Stimulated activated CD8-positive, alpha-beta memory T cell treated with anti-CD3 and anti-CD28 coated beads, Interleukin-4, amount 100 ng/mL, for 1 hour (primary cell): ENCODE measurements at places on chromosomes 6 and 20.

- DNase-seq: no peak
These were observed 21.2 kb downstream of the C6orf132 start for GRCh38 chr6:42120895-42121865.

GRCh38 chr6:170346649-170347048 is 40.1 kb downstream of the FAM120B start:
- no peak for DNase-seq

- no peak for DNase-seq
These were observed 104.0 kb downstream of the MKKS start for GRCh38 chr20:10330071-10330470.

- no peak for DNase-seq
These were observed 332.8 kb downstream of the BTBD9 start for GRCh38 chr6:38306931-38307330.

- no peak for DNase-seq
These were observed 54.5 kb upstream of the TENT5A start for GRCh38 chr6:81806793-81807565.

DNA sequence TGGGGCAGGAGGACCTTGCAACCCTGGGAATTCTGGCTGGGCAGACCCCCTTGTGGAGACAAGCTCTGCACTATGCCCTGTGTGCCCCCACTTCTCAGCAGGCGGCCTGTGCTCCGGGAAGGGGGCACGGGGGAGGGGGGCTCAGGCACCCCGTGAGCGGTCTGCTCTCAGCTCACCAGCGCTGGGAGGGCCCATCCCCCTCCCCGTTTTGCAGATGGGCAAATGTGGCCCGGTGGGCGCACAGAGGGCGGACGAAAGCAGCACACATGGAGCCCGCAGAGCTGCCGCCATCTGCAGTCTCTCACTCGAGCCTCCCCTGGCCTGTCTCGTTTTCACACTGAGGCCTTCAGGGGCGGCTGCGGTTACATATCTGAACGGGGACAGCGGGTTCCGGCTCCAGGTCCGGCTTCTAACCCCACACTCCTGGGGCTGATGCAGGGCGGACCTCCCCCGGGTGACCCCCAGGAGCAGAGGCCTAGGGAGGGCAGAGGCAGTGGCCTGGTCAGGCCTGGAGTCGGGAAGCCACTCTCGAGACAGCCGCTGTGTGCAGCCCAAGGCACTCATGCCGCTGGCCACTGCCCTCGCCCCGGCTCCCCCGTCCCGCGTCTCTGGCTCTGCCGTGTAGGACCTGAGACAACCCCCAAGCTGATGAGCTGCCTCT is 13.9 kb downstream of the CHRNA4 start:
- no peak for DNase-seq

- no peak for DNase-seq
These were observed 62.0 kb downstream of the CRYBG1 start for GRCh38 chr6:106422534-106422933.

GRCh38 chr20:42611889-42612837 is 577.5 kb downstream of the PTPRT start:
- DNase-seq: no peak

DNA sequence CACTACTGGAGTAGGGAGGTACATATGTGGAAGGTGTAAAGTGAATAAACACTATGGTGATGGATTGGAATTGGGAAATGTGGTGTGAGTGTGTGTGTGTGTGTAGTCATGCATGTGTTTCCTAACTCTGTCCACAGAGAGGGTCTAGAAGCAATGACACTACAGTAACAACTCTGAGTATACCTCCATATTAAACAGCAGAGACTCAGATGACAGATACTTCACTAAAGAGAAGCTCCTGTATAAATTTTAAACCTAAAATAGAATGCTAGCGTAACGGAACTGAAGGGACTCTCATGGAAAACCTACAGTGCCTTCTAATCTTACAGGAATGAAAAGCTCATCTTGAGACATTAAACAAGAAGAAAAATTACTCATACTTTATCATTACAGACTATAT is 150.5 kb downstream of the SLC16A10 start:
- DNase-seq: no peak

- no peak for DNase-seq
These were observed 6.2 kb downstream of the LINC00237 start for GRCh38 chr20:21099751-21100577.

DNA sequence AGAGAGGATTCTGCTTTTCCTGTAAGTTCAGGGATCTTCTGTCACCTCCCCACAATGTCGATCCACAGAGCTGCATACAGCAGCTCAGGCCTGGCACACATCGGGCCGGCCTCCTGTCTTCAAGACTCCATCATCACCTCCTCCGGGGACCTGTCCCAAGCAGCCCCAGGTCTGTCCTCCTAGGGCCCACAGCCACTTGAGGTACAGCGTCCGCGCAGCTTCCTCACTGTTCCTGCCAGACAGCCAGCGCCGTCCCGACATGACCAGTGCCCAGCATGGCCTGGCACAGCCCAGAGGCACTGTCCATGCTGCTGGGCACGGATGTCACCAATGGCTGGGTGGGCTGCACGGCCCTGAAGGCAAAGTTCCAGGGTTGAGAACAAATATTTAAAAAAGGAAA is 101.6 kb downstream of the DLL1 start:
- no peak for DNase-seq

- DNase-seq: no peak
These were observed 1286.9 kb downstream of the EPHA7 start for GRCh38 chr6:92132457-92132856.

- DNase-seq: no peak
These were observed 97.4 kb downstream of the PREP start for GRCh38 chr6:105305521-105305920.

DNA sequence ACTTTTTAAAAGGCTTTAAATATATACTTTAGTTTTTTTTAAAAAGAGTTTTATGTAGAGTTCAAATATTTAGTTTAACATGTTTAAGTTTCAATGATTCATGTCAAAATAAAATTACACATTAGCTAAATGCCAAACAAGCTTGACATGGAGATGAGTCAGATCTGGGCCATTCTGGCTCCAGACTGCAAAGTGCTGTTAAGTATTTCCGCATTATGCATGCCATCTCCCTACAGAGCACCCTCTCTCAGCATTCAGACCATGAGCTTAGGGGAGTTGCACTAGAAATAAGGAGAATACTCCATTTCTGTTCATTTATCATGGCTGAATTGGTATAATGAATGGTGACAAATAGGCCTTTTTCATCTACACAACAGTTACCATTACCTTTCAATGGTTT is 21.5 kb upstream of the HS3ST5 start:
- no peak for DNase-seq

DNA sequence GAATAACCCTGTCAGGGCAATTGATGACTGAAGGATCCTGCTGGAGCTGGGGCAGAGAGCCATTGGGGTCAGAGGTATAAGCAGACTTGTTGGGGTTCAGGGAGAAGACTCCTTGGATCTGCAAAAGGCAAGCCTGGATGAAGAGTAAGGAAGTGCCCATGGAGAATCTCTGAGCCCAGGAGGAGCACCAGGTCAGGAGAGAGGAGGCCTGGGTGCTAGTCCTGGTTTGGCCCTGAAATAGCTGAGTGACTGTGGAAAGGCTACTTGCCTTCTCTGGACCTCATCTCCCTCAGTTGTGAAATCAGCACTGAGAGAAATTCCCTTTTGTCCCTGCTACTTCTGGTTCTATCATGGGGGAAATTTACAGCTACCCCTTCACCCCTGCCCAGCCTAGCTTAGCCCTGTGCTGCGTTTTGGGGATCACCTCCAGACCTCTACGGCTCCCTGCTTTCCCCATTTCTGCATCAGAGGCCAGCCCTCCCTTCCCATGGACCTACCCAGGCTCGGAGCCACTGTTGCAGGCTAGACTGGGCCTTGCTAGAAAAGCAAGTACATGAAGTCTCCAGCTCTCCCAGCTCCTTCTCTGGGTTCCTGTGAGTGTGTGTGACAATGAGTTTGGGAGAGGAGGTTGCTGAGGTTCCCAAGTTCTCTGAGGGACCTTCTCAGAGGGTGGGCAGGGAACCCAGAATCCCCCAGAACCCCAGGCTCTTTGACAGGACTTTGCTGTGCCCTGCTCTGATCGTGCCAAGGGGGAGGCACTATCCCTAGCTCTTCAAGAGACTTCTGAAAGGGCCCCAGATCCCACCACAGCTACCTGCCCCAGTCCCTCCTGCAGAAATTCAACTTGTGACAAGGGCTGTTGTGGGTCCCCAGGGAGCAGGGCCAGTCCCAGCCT is 2.3 kb upstream of the NCR2 start:
- DNase-seq: no peak

DNA sequence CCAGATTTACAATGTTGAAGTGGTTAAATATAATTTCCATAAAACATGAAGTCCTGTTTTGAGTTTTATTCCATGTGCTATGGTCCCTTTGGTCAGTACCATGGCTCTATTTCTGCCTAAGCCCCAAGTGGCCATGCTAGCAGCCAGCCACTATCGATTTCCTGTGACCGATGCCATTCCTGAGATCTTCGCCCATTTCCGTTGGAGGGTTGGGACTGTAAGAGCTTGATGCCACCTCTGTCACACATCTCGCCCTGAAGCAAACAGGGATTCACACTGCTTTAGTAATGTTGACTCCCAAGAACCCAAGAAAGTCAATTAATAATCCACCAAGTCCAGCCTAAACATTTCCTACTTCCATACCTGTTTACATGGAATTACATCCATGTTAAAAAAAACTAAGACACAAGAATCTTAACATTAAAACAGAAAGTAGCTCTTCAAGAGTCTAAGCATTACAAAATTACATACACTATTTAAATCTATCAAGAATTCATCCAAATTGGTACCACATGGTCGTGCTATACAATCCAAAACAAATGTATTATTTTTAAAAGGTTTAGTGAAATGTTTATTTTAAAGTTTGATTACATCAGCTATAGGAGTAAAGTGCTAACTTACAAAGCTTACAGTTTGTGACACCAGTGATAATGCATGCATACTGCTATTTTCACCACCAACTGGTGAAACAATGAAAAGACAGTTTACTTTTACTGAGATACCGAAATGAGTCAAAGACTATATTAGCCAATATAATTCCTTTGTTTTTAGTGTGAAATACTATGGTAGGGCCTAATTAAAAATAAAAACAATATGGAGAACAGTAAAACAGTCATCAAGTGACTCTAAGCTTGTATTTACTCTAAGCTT is 2.5 kb downstream of the RBM39 start:
- no peak for DNase-seq

- no peak for DNase-seq
These were observed 82.3 kb downstream of the C6orf52 start for GRCh38 chr6:10612161-10612560.

GRCh38 chr6:71887744-71888230 is 1.4 kb downstream of the RIMS1 start:
- DNase-seq: no peak

DNA sequence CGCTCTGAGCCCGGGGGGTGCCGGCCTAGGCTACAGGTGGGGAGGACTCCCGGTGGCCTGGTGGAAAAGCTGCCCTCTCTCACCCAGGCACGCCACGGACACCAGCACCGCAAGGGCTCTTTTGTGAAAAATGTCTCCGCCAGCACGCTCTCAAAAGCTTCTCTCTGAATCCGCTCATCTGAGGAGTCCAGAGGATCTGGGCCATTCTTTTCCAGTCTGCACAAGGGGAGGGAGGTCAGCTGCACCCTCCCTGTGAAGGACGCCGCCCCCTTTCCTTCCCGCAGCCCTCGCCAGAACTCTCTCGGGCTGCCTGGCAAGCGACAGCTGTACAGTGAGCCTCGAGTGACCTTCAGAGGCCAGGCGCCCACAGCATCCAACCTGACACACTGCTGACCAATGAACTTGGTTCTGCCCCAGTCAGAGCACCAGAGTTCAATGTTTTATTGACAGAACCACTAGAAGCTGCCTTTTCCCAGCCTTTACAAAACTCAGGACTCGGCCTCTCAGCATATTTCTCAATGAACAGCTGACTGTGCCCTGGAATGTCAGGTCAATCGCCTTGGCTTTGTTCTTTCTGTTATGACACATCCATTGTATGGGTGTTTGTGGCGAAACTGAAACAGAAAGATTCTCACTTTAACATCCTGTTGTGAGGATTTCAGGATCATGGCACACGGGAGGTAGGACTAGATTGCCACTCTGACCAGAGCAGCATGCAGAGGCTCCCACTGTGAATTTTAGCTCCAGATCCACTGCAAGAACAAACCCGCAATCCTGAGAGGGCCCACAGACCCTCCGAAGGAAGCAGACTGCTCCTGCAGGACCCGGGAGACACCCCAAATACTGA is 26.7 kb downstream of the SERPINB9 start:
- no peak for DNase-seq

- DNase-seq: no peak
These were observed 6.5 kb upstream of the USP45 start for GRCh38 chr6:99521633-99522151.

DNA sequence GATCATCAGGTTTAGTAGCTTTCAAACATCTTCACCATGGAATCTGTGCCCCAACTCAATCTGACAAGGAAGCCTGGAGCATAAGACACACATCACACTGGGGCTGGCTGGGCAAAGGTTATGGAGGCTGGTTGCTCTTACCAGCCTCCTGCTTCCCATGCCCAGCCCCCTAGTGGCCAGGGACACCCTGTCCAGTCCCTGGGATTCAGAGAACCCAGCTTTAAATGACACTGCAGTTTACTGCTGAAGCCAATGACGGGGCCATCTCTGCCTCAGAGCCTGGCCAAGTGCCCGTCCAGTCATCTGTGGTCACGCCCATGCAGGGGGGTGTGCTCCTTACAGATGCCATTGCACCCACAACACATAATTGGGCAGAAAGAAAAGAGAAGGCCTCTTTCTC is 272.9 kb downstream of the SMOC2 start:
- DNase-seq: no peak

GRCh38 chr20:9999645-10000044 is 35.1 kb upstream of the ANKEF1 start:
- DNase-seq: no peak

DNA sequence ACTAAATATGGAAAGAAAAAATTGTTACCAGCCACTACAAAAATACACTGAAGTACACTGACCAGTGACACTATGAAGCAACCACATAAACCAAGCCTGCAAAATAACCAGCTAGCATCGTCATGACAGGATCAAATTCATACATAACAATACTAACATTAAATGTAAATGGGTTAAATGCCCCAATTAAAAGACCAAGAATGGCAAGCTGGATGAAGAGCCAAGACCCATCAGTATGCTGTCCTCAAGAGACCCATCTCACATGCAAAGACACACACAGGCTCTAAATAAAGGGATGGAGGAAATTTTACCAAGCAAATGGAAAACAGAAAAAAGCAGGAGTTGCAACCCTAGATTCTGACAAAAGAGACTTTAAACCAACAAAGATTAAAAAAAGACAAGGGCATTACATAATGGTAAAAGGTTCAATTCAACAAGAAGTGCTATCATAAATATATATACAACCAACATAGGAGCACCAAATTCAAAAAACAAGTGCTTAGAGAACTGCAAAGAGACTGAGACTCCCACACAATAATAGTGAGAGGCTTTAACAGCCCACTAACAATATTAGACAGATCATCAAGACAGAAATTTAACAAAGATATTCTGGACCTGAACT is 104.8 kb downstream of the HACE1 start:
- no peak for DNase-seq

GRCh38 chr6:135289816-135290215 is 108.7 kb downstream of the MYB start:
- DNase-seq: no peak

GRCh38 chr20:38166703-38167233 is 1.7 kb upstream of the TGM2 start:
- no peak for DNase-seq
